ENCODE measurements at places on chromosomes 2 and 18.

GRCh38 chr18:34718610-34719009 is 8.5 kb downstream of the DTNA start:
- no peak for DNase-seq

- no peak for DNase-seq
These were observed 120.1 kb downstream of the HIBCH start for GRCh38 chr2:190199530-190199929.

- no peak for DNase-seq
These were observed 59.4 kb downstream of the DGKD start for GRCh38 chr2:233413559-233414272.

- no peak for DNase-seq
These were observed 18.8 kb upstream of the RHOB start for GRCh38 chr2:20427931-20428526.

DNA sequence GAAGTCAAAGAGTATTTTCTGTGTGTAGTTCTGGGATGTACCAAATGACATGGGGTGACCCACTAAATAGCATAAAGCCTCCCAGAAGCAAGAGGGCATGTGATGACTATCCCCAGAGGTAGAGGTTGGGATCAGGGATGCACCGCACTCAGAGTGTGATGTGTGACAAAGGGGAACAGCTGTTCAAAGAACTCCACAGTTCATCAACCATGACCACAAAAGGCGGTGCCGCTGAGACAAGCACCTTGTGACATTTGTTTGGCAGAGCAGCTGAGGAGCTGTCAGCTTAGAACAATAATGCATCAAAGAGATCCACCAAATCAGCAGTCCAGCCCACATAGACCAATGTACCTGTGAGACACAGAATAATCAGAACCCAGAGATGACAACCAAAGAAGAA is 81.3 kb downstream of the VWC2L start:
- DNase-seq: no peak

All from GM18507 (cell line).